ENCODE measurements at places on chromosomes 1 and 21. TPM values are rescaled to one million over a fixed set of nuclear protein-coding genes. Genes with fewer than 3 reads are reported as not detected.

DNA sequence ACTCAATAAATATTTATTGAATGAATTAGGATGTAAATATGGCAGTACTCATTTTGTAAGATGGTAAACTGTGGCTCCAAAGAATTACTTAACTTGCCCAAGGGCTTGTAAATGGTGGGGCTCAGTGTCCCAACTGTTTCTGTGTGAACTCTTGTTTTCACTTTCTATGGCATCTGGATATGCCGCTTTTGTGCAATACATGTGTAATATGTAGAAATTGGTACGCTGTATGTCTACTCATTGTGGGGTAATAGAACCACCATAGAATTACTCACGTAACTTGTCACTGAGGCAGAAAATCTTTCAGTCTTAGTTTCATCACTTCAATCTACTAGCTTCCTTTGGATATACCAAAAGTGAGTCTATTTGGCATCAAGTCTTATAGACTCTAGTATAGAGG is 977 bp downstream of the PRPF3 start:
- no peaks in the 10 kb centered on the region for H3K27me3 ChIP-seq
- H3K36me3 ChIP-seq, result peaks cover 25% of the 10 kb centered on the region
- peak overlapping the region; percentile 81 for H3K27ac ChIP-seq
- peak overlapping the region; percentile 91 for H3K4me3 ChIP-seq
- no peak for DNase-seq

Gene HSF2BP
- polyA plus RNA-seq, result not detected

Gene OR2L5
- not detected for polyA plus RNA-seq

Gene IFNAR2
- 81.1 TPM for polyA plus RNA-seq

All from CD4-positive, alpha-beta memory T cell (primary cell).